ENCODE measurements at places on chromosomes 2 and 18.

DNA sequence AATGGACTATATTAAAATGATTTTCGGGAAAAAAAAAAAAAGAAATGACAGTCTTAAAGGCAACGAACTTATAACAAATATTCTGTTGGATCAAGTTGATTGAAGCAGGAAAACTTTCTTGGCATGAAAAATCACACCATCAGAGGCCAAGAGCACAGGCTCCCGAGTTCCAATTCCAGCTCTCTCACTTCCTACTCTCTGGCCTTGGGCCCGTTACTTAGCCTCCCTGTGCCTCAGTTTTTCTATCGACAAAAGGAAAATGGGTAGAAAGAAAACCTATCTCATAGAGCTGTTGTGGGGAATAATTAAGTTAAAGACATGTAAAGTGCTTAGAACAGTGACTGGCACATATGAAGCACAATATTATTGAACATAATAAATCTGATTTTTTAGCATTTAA is 74.2 kb downstream of the HNRNPLL start:
- DNase-seq: no peak

- no peak for DNase-seq
Measured at GRCh38 chr18:76264198-76264875, 230.7 kb downstream of the ZNF516 start.

DNA sequence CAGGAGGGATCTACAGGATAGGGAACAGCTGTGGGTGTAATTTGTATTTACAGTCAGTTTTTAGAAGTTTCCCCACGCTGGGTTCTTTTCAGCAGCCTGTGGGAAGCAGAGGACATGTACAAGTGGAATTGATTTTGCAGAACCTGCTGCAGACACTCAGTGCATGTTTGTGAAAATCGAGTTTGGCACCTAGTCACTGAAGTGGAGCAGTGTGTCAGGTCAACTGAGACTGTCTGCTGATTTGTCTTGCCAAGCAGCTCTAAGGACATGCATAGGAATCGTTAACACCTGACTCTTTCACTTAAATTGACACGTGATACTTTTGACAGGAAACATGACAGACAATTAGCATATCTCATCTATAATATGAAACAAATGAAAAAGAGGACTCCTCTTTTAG is 416.6 kb downstream of the TMX3 start:
- DNase-seq: no peak

DNA sequence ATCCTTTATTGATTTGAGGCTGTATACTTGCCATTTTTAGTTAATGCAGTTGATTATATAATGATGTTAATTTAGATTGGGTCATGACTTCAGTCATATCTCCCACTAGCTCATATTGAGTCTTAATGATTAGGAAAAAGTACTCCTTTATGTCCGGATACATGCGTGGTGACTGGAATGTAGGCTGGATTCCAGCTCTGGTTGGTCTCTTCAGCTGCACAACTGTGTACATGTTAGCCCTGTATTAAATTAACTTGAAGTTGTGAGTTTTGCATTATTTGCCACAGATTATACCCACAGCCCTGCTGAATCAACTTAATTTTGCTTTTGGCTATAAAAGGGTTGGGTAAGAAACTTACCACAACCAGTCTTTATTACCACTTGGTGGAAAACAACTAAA is 22.5 kb downstream of the MOB4 start:
- DNase-seq: no peak

- DNase-seq: no peak
Measured at GRCh38 chr2:71834796-71835195, 312.9 kb downstream of the CYP26B1 start.

DNA sequence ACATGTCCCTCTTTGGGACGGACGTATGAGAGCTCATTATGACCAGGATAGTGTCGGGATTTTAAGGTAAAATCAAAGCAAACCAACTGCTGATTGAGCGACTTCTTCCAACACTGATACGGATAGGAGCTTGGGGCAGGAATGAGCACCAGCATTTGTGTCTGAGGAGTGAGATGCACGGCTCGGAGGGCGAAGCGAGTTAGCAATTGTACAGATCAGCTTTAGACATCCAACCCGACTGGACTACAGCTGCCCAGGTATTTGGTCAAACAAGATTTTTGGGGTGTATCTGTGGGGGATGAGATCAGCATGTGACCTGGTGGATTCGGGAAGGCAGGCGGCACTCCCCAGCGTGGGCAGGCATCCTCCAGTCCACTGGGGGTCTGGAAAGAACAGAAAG is 76.1 kb downstream of the NDUFA10 start:
- no peak for DNase-seq

DNA sequence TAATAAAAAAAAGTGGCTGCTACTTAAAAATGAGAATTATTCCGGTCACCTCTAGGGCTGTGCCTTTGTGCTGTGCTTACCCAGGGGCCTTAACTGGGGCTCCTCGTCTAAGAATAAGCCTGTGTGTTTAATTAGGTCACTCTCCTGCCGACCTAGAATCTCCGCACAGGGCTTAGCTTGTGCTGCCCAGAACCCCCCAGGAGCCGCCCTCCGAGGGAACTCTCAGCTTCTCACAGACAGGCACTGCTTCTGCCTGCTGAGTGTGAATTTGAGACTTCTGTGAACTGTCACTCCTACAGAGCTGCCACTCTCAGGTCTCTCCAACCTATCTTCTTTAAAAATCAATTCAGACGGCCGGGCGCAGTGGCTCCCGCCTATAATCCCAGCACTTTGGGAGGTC is 11.9 kb upstream of the NT5DC4 start:
- DNase-seq: peak; percentile 39

DNA sequence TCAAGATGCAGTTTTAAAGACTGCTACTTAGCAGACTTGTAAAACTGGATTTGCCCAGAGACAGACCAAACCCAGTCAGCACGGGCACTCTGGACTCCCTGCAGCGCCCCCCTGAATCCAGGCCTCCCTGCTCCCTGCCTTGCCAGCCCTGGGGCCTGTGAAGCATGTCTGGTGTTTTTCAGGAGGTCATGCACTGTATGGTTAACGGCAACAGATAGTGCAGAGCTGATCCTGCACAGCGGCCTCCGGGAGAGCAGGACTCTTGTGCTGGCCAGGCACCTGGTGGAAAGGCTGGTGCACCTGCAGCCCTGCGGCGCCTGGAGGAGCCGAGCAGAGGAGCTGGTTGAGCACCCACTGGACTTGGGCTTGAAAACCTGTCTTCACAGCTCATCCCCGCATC is 30.4 kb downstream of the HDAC4 start:
- no peak for DNase-seq

DNA sequence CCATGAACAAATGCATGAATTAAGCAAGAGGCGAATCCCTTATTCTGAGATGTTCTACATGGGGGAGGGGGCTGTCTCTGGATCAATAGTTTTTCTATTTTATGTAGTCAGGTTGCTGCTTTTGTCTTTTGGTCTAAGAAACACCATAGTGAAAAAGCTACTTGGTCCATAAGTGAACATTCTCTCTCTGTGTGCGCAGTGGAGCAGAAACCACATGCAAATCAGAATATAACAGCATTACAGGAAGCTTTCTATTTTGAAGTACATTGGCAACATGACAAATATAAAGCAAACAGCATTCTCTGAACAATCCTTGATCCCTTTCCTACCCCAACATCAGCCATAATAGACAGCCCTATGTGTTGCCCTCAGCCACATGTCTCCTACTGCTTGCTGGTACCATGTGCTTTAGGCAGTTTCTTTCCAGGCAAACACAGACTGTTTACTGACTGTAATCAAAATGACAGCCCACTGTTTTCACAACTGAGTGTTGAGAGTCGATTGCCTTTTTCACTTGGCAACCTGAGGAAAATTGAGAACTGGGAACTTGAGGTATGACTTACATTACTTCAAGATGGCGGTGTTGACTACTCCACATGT is 10.6 kb downstream of the SCN3A start:
- DNase-seq: no peak

DNA sequence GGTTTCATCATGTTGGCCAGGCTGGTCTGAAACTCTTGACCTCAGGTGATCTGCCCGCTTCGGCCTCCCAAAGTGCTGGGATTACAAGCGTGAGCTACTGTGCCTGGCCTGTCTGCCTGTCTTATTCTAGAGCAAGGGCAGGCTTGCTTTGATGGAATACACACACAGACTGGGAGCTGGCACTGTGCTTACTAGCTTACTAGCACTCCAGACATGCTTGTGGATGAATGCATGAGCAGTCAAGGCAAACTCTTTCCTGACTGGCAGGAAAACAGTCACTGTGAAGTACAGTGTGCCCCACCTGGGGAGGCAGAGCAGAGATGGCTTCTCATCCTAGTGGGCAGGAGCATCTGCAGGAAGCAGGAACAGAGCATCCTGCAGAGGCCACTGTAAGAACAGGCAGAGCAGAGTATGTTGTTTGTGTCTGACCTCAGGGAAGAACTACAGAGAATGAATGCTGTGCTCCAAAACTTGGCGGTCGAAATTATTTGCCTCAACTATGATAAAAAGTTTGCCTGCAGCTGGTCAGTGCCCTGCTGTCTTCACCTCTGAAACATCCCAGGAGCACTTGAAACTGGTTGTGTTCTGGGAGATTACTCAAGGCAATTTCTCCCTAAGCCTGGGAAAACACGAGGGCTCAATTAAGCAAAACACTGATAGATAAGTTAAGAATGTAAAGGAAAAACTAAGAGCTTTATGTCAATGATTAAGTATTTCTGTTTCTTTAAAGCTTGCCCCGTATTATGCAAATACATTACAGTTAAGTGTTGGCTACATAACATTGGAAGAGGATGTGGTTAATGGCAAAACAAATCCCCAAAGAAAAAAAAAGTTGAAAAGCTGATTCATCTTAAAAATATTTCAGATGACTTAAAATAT is 102.4 kb downstream of the VAPA start:
- no peak for DNase-seq

- DNase-seq: no peak
Measured at GRCh38 chr2:238016526-238016925, 44.3 kb upstream of the SCLY start.

- DNase-seq: no peak
Measured at GRCh38 chr2:1584691-1585485, 159.4 kb downstream of the PXDN start.

DNA sequence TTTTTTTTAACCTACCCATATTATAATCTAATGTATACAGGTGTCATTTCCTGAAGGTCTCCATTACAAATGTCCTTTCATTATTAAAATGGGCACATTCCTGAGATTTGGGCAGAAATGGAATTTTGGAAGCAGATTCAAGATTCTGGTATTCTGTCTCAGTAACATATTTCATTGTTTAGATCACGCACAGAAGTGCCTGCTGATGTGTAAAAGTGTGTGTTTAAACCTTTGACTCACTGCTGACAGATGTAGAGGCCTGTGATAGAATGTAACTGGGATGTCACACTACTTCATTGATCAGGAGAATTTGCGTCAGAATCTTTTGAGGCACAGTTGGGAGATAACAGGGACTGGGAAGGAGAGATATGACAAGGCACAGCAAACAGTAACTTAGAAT is 276.8 kb upstream of the EPAS1 start:
- no peak for DNase-seq
